AG09319 (cell line): ENCODE measurements at places on chromosomes 1 and 21.

DNA sequence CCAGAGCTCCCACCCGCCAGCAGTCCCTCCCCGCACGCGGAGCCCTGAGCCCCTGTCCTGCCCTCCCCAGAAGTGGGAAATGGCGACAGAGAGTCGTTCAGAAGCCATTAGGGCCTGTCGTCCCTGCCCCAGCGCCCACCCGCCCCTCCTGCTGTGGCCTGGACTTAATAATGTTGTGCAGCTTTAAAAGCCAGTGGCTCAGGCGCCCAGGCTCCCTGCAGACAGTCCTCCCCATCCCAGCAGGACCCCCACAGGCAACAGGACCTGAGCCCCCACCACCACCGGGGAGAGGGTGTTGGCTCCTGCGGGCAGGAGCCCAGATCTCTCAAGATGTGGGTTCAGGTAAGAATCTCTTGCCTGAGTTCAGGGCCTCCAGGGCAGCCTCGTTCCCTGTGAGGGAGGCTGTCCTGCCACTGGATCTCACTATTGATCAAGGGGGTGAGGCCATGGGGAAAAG, 125.3 kb upstream of the RUNX3 start:
- no peak for DNase-seq

GRCh38 chr1:94329986-94330385, 88.2 kb upstream of the ABCD3 start:
- DNase-seq, result no peak

DNA sequence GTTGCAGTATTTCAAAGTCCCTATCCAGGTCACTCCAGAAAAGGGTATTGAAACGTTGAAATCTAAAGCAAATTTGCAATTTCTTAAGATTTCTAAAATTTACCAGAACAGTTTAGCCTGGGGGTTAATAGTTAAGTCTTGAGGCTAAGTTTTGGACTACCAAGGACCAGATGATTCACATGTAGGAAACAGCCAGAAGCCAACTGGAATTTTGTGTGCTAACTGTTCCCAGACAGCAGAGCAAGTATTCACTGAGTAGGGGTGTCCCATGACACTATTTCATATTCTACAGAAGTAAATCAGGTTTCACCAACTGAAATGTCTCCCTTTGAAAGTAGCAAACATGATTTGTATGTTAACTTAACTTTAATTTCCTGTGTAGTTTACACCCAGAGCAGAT, 11.5 kb upstream of the C1orf105 start:
- no peak for DNase-seq

DNA sequence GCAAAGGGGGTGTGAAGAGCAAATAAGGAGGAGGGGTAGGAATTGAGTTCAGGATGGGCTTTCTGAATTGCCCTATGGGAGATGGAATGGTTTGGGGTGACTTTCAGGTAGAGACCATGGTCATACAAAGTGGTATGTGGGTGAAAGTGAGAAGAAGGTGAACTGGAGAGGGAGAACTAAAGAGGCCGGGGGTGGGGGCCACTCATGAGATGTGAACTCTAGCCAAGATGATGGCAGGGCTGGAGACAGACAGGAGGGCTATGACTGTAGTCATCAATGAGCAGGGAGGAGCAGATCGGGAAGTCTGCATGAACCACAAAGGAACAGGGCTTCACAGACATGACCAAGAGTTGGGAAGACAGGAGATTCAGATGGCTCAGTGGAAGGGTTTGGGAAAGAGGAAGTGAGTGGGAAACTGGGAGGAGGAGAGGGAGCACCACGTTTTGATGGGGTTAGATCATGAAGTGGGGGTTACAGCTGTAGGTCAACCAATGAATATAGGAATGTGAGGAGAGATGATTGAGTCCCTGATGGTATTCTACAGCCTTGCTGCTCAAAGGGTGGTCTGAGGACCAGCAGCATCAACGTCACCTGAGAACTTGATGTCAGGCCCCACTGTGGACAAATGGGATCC, 20.7 kb upstream of the LRRC8D start:
- DNase-seq, result no peak

DNA sequence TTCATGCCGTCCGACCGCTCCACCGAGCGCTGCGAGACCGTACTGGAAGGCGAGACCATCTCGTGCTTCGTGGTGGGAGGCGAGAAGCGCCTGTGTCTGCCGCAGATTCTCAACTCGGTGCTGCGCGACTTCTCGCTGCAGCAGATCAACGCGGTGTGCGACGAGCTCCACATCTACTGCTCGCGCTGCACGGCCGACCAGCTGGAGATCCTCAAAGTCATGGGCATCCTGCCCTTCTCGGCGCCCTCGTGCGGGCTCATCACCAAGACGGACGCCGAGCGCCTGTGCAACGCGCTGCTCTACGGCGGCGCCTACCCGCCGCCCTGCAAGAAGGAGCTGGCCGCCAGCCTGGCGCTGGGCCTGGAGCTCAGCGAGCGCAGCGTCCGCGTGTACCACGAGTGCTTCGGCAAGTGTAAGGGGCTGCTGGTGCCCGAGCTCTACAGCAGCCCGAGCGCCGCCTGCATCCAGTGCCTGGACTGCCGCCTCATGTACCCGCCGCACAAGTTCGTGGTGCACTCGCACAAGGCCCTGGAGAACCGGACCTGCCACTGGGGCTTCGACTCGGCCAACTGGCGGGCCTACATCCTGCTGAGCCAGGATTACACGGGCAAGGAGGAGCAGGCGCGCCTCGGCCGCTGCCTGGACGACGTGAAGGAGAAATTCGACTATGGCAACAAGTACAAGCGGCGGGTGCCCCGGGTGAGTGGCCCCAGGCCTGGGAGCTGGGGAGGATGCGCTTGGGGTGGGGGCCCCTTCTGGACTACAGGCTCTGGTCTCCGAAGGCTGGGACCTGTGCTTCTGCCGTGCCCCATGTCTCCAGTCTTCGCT, 1.1 kb downstream of the SKI start:
- DNase-seq, result no peak

- DNase-seq, result no peak
Observed at GRCh38 chr1:29521811-29522580, 285.7 kb downstream of the PTPRU start.

GRCh38 chr1:24878775-24879742, 51.0 kb downstream of the RUNX3 start:
- no peak for DNase-seq

GRCh38 chr1:241408170-241408569, 51.2 kb upstream of the RGS7 start:
- no peak for DNase-seq

DNA sequence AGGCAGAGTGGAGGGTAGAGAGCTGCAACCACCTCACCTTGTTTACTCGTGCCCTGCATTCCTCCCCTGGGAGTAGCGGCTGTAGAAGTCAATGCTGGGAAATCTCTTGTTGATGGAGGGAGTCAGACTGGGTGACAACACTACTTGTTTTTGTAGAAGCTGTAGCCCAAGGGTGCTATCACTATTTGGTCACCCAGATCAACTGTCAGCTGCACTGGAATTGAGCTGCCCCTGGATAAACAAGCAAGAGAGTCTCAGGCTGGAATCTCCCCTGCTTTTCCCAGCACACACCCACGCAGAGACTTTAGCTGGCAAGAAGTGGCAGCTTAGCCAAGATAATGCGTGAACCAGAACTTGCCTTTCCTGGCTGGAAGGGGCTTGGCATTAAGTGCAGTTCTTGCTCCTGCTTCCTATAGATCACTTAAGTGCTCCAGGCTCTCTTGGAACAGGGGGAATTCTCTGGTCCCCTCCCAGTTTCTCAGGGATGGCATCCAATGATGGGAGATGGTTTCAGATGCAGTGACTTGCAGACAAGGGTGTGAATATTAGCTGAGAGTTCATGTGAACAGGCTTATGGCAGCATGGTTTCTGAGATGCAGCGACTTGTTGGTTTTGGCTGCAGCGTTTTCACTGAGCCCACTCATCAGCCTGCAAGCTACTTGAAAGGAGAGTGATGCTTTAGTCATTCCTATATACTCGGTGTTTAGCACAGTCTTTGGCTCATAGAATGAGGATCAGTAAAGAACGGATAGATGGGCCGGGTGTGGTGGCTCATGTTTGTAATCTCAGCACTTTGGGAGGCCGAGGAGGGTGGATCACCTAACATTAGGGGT, 16.8 kb downstream of the ATP2B4 start:
- DNase-seq, result no peak

DNA sequence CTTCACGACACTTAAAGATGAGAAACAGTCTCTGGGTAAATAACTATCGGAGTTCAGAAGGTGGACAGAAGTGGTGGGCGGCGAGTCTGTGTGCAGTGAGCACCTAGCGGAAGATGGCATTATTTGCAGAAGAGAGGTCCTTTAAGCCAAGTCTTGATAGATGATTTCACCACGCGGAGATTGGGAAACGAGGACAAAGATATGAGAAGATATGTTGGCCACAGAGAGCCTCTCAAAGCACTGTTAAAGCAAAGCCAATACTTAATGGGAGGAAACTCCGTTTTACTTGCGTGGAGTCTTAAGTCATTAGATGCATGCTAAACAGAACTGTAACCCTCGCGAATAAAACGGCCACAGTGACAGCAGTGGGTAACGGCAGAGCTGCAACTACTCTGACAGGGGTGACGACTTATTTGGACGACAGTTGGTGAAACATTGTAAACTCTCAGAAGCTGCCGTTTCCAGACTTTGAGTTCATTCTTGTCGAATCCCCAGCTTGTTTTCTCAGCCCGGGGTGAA, 577 bp upstream of the CEP350 start:
- DNase-seq, result no peak

GRCh38 chr21:14116080-14116481, 94.7 kb downstream of the LIPI start:
- no peak for DNase-seq

- no peak for DNase-seq
Observed at GRCh38 chr1:66367369-66367768, 166.6 kb upstream of the SGIP1 start.

GRCh38 chr1:200646515-200646914, 23.2 kb downstream of the DDX59 start:
- DNase-seq, result no peak

GRCh38 chr1:185409763-185410528, 92.9 kb upstream of the IVNS1ABP start:
- DNase-seq, result peak; percentile 52

- no peak for DNase-seq
Observed at GRCh38 chr1:178941261-178941689, 70.4 kb upstream of the ANGPTL1 start.

DNA sequence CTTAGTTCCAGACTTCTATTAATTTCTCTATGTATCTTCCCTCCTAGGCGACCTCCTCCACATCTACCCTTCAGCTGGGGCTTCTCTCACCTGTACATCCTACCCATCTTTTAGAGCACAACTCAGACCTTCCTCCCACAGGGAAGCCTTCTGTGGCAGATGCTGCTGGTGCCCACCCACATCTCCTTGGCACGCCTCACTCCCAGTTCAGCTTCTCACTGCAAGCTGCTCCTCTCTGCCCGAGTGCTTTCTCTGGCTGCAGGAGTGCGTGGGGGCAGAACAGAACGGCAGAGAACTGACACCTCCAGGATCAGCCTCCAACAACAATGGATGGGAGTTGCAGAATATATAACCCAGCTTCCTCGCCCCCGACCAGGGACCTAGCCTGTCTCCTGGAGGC, 36.5 kb downstream of the ZBTB18 start:
- no peak for DNase-seq

DNA sequence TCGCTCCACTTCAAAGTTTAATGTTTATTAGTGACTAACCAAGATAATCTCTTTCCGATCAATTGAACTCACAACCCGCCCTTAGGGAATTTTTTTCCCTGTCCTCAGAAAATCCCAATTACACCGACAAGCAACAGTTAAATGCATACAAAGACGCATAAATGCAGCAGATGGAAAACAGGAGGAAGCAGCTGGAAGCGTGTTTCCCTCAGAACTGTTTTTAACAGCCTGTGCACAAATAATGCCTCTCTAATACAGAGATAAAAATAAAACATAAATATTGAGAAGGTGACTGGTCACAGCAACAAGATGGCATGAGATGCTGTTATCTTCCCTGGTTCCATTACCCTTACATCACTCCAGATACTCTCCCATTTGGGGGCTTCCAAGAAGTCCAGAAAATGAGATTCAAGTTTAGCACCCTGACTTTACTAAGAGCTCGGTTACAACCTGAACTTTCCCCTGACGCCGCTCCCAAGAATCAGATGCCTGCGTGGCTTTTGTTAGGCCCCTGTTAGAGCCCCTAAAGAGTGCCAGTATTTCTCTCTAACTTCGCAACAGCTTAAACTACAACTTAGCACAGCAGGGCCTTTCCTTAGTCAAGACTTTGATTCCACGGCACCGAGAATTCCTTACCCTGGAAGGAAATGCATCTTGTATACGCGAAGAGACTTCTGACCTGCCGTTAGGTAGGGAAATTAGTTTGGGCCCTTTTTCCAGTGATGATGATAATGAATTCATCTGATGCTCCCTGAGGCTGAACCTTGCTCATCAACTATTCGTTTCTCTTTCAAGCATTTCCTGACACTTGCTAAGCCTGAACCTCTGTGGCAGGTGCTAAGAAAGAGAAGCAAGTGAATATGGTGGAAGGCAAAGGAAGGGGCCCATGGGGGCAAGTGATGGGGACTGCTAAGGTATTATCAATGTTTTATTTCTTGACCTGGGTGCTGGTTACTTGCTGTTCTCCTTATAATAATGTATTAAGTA, 137.7 kb upstream of the SMYD2 start:
- no peak for DNase-seq

GRCh38 chr1:39497585-39497984, 6.1 kb downstream of the BMP8A start:
- no peak for DNase-seq

DNA sequence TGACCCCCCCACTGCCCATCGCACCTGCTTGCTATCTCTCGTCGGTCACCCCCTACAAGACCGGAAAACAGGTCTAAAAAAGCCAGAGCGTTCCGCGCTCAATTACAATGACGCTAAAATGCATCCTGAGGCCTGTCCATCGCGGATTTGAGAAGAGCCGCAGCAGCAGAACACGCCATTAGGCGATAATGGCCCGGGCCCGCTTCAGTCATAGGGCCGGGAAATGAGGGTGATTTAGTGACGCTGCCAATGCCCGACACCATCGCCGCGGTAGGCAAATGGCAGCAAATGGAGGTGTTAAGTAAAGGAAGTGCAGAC, 64.1 kb upstream of the SSX2IP start:
- no peak for DNase-seq

DNA sequence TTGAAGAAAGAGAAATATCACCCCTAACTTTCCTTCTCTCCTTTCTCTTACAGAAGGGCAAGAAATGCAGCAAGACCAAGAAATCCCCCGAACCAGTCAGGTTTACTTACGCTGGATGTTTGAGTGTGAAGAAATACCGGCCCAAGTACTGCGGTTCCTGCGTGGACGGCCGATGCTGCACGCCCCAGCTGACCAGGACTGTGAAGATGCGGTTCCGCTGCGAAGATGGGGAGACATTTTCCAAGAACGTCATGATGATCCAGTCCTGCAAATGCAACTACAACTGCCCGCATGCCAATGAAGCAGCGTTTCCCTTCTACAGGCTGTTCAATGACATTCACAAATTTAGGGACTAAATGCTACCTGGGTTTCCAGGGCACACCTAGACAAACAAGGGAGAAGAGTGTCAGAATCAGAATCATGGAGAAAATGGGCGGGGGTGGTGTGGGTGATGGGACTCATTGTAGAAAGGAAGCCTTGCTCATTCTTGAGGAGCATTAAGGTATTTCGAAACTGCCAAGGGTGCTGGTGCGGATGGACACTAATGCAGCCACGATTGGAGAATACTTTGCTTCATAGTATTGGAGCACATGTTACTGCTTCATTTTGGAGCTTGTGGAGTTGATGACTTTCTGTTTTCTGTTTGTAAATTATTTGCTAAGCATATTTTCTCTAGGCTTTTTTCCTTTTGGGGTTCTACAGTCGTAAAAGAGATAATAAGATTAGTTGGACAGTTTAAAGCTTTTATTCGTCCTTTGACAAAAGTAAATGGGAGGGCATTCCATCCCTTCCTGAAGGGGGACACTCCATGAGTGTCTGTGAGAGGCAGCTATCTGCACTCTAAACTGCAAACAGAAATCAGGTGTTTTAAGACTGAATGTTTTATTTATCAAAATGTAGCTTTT, 2.4 kb downstream of the CCN1 start:
- peak; percentile 40 for DNase-seq
